Activated naive CD4-positive, alpha-beta T cell (primary cell): ENCODE measurements at places on chromosomes 7 and 10.

DNA sequence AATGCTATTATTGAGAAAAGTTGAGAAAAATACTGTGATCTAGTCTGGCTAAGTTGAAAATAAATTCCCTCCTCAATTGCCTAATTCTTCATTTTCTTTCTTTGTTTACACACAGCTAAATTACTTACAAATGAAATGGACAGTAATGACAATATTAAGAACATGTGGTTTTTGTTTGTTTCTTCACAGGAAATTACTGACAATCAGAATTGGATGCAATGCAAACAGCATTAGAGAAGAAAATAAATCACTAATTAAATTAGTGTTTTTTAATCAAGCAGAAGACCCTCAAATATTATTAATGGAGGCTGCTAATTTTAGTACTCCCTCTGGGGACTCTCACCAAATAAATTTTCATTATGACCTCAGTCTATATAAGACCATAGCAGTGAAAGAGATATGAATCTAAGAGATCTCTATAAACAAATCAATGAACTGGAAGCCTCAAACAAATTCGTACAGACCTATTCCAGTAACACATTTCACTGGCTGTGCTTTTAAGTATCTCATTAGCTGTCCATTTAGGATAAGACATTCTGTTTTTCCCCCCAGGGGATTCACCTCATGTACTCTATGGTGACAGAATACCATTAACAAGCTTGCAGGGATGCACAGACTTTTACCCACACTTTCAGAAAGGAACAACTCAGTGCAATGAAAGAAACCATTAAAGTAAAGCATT, 202.0 kb upstream of the DGKB start:
- DNase-seq = no peak

- DNase-seq = no peak
These were observed 39.6 kb downstream of the PPIF start for GRCh38 chr10:79386637-79387465.

GRCh38 chr7:138951953-138952352, 29.2 kb downstream of the KIAA1549 start:
- no peak for DNase-seq

DNA sequence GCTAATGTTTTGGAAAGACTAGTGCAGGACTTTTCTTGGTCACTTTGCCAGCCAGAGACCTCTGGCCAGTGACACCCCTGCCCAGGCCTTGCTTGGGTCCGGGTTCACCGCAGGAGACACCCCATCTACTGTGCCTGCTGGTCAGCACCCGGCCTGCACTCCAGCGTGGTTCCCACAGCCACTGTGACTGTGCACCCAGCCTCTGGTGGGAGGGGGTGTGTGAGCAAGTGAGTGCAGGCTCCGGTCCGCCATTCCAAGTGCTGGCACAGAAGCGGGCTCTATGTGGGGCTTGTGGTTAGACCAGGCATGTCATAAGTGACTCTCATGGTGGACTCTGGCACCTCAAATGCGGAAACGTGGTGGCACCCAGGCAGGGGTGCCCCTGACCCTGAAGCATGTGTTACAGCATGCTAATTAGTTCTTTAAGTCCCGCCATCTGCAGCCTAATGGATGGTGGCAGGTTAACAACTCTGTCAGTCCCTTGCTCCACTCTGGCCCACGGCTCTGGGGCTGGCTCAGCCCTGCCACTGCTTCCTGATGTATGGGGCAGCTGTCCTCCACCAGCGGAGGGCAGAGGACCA, 311.9 kb upstream of the HGF start:
- no peak for DNase-seq

DNA sequence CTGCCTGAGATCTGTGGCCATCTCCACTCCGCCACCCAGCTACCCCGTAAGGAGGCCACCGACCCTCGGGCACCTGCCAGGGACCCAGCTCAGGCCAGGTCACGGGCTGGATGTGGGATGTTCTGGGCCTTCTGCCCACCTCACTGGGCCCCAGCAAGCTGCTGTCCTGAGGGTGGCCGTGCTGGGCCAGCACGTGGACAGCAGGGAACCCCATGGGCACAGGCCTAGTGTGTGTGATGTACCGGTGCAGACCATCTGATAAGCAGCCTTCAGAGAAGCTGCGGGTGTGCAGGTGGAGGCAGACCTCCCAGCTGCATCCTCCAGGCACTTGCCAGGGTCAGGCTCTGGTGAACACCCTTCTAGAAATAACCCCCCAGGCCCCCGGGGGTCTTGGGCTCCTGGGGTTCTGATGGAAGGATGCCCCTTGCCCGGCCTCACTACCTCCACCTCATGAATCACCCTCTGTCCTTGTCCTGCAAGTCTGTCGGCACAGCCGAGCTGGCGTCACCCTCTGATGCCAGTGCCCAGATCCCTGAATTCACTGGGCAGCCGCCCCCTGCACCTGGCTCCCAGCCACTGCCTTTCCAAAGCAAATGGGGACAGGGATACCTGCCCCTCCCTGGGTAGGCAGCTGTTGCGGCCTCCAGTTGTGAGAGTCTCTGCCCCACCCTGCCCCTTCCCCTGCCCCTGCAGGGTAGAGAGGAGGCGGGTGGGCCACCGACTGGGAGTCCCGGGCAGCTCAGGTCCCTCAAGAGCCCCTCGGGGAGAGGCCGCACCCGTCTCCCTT, 139.8 kb downstream of the FAM53B start:
- DNase-seq = no peak
